ENCODE measurements at places on chromosomes 4 and X. TPM values are rescaled to one million over a fixed set of nuclear protein-coding genes. Genes with fewer than 3 reads are reported as not detected.

Gene SLC2A9
- 2.1 TPM for total RNA-seq

Gene FBXW7
- total RNA-seq: 125 TPM

Gene GPR78
- total RNA-seq: not detected

Gene SSX2
- not detected for total RNA-seq

Gene ZNF141
- total RNA-seq: 73.0 TPM

Gene MAOA
- 0.05 TPM for total RNA-seq

Gene MAGEA1
- total RNA-seq: not detected

Gene PABPC1L2A
- not detected for total RNA-seq

Gene PRR27
- total RNA-seq: not detected

Gene PRDM8
- 30.1 TPM for total RNA-seq

Gene MAGEB1
- total RNA-seq: not detected

Gene ZFYVE28
- total RNA-seq: 12.1 TPM

Gene SPIN4
- 5.8 TPM for total RNA-seq

Gene TMEM271
- total RNA-seq: not detected

DNA sequence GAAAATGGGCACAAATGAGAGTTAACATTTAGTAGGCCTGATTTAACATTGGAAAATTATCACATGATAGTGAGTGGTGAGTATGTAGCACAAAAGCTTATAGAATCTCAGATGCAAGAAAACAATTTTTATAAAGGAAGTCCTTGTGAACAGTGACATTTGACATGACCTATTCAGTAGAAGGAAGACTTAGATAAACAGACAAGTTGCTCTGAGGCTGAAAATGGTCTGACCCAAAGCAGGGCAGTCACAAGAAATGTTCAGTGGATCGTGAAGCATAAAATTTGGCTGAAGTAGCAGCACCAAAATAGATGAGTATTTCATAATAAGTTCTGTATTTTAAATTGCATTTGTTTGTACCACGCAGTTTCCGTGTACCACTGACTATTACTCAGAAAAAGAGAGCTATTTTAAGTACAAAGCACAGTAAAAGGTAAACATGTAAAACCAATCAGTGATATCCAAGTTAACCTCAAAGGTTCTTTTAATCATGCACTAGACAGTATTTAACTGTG, 605.7 kb upstream of the PABPC4L start:
- H3K4me3 ChIP-seq: no peak overlapping the region
- no peak overlapping the region for H3K27ac ChIP-seq
- no peaks in the 10 kb centered on the region for H3K27me3 ChIP-seq
- H3K36me3 ChIP-seq: no peaks in the 10 kb centered on the region
- DNase-seq: no peak
- H3K4me1 ChIP-seq: no peaks in the 10 kb centered on the region

DNA sequence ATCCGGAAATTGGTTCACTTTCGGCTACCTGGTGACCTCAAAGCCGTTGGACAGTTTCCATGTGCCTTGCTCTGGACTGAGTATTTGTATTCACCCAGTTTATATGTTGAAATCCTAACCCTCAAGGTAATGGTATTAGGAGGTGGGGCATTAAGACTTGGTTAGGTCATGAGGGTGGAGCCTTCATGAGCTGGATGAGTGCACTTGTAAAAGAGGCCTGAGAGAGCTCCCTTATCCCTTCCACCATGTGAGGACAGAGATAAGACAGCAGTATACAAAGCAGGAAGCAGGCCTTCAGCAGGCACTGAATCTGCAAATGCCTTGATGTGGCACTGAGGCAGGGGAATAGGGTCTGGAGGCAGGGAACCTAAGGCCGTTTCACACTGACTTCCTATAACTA, 5.3 kb upstream of the OPHN1 start:
- H3K27me3 ChIP-seq: no peaks in the 10 kb centered on the region
- H3K4me3 ChIP-seq: no peak overlapping the region
- H3K4me1 ChIP-seq: no peaks in the 10 kb centered on the region
- DNase-seq: no peak
- H3K36me3 ChIP-seq: no peaks in the 10 kb centered on the region
- no peak overlapping the region for H3K27ac ChIP-seq

GRCh38 chr4:145709843-145710242, 29.9 kb downstream of the C4orf51 start:
- no peak for DNase-seq
- H3K36me3 ChIP-seq: no peaks in the 10 kb centered on the region
- no peak overlapping the region for H3K27ac ChIP-seq
- H3K4me3 ChIP-seq: no peak overlapping the region
- H3K27me3 ChIP-seq: no peaks in the 10 kb centered on the region

DNA sequence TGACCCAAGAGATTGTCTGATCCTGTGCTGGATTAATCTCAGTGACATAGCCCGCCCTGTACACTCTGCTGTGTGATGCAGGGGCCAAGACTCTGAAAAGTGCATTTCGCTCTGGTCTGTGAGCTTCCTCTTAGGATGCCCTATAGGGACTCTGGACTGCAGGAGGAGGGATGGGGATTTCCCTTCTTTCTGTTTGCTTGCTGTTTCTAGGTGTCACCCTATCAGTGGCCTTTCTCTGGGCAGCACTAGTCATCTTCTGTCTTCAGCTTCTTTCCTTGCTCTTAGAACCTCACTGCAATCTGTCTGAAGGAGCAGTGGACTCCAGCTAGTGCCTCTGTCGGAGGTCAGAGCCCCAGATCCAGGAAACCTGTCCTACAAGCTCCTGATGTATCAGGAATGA, 34.5 kb upstream of the SCRG1 start:
- no peak overlapping the region for H3K4me3 ChIP-seq
- DNase-seq: no peak
- H3K36me3 ChIP-seq: no peaks in the 10 kb centered on the region
- H3K27me3 ChIP-seq: no peaks in the 10 kb centered on the region

- H3K4me3 ChIP-seq: no peak overlapping the region
- H3K4me1 ChIP-seq: no peaks in the 10 kb centered on the region
- H3K27me3 ChIP-seq: no peaks in the 10 kb centered on the region
- no peak for DNase-seq
These were observed 37.3 kb downstream of the GBA3 start for GRCh38 chr4:22730021-22730420.

DNA sequence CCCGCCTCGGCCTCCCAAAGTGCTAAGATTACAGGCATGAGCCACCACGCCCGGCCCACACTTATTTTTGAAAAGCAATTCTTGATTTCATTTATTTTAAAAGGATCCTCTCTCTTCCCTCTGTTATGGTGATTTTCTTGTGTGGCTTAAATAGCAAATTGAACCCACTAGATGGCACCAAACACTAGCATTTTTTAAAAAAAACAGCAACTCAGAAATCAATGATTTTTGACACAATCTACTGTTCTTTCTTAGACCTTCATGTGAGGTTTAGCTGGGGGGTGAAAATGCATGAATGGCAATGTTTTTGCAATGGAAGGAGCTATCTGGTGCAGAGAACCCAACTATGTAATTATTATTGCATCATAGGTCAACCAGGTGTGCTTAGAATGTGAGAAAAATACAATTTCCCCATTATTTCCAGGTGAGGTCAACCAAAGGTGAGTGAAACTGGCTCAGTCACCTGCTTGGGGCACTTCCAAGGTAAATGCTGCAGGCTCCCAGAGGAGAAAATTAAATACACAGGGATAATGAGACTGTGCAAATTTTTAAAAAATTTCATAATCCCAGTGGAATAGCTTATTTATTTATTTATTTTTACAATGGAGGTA, 226.7 kb upstream of the PRKX start:
- no peak overlapping the region for H3K4me3 ChIP-seq
- no peaks in the 10 kb centered on the region for H3K27me3 ChIP-seq
- peak; percentile 5 for DNase-seq
- no peak overlapping the region for H3K27ac ChIP-seq
- no peaks in the 10 kb centered on the region for H3K4me1 ChIP-seq
- no peaks in the 10 kb centered on the region for H3K36me3 ChIP-seq

GRCh38 chr4:102246416-102246815, 98.9 kb downstream of the SLC39A8 start:
- no peaks in the 10 kb centered on the region for H3K4me1 ChIP-seq
- no peaks in the 10 kb centered on the region for H3K27me3 ChIP-seq
- H3K4me3 ChIP-seq: no peak overlapping the region
- no peak overlapping the region for H3K27ac ChIP-seq

DNA sequence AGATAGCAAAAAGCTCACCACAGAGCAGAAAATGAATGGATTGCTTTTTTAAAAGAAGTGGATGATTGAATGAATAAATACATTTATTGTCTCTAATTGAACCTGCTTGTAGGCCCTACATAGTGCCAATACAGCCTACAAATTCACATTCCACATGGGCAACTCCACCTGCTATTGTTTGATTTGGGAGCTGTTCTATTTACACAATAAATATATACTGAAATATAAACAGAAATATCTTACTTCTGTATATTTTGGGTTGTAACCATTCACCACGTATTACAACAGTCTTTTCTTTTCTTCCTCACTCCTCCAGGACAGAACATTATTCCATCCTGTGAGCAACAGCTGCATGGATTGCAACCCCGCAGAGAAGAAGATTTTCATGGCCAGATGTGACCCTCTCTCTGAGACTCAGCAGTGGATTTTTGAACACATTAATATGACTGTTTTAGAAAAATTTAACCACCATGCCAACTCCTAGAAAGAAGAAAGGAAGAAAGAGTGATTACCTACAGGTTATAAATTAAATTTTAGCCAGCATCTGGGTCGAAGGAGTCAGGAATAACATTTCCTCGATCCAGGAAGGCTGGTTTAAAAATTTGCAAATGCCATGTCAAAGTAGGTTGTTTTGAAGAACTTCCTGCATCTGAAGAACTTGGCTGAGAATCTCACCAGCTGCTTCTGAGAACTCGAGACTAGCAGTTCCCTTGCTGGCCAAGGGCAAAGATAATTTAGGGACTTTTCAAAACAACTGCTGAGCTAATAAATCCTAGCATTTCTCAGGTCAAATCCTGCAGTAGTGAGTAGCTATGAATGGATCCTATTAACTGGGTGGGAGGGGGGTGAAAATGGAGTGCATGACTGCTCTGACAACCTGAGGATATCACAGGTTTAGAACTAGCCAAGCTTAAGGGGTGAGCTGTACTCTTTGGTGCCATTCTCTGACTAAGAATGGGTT, 128.7 kb upstream of the GALNT7 start:
- DNase-seq: no peak
- no peaks in the 10 kb centered on the region for H3K27me3 ChIP-seq
- no peak overlapping the region for H3K4me3 ChIP-seq
- H3K4me1 ChIP-seq: no peaks in the 10 kb centered on the region

DNA sequence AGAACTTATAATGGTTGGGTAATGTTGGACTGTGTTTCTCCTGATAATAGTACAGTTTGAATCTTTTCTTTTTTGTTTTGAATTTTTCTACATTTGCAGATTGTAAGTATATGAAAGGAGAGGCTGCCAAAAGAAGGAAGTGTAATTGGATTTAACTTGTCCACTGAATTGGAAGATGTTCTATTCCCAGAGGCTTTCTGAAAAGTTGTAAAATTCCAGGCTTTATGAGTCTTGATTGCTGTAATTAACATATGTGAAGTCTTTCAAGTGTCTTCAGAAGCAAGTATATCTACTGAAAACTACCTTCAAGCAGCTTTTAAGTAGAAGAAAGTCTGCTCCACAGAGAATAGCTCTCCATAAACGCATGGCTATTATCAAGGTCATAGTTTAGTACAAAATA, 2456.4 kb downstream of the PCDH7 start:
- H3K4me1 ChIP-seq: no peaks in the 10 kb centered on the region
- no peaks in the 10 kb centered on the region for H3K27me3 ChIP-seq
- H3K36me3 ChIP-seq: no peaks in the 10 kb centered on the region

GRCh38 chr4:56261027-56261426, 126.3 kb downstream of the AASDH start:
- no peak overlapping the region for H3K27ac ChIP-seq
- H3K4me1 ChIP-seq: no peaks in the 10 kb centered on the region
- no peaks in the 10 kb centered on the region for H3K27me3 ChIP-seq
- no peak for DNase-seq
- no peaks in the 10 kb centered on the region for H3K36me3 ChIP-seq

DNA sequence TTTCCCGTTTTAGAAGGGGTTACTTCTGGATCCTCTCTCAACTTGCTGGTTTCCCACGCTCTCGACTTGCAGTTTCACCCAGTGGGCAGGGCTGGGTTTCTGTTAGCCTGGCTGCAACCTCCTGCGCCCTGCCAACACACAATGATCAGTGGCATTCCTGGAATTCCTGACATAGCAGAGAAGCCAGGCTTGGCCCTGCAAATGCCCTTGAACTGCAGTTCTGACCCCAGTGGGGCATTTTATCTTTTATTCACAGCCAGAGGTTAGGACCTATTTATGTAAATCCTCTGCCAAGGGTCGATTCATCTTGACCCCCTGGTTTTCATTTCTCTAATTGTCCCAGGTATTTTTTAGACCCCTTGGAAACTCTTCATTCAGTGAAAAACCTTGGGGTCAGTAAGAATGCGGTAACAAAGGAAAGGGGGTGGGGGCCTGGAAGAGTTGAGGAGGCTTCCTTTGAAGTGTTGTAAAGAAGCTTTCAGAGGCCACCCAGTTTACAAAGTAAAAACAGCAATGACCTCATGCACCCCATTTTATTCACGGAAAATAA, 217.6 kb downstream of the ZNF674 start:
- H3K4me1 ChIP-seq: no peaks in the 10 kb centered on the region
- no peaks in the 10 kb centered on the region for H3K27me3 ChIP-seq

GRCh38 chr4:57023104-57023503, 44.4 kb downstream of the POLR2B start:
- no peak overlapping the region for H3K27ac ChIP-seq
- H3K4me1 ChIP-seq: no peaks in the 10 kb centered on the region
- no peak for DNase-seq
- H3K4me3 ChIP-seq: no peak overlapping the region
- no peaks in the 10 kb centered on the region for H3K27me3 ChIP-seq

- H3K27me3 ChIP-seq: no peaks in the 10 kb centered on the region
- peaks cover 41% of the 10 kb centered on the region for H3K4me1 ChIP-seq
- H3K27ac ChIP-seq: no peak overlapping the region
These were observed 25.6 kb downstream of the FLNA start for GRCh38 chrX:154348646-154349358.

DNA sequence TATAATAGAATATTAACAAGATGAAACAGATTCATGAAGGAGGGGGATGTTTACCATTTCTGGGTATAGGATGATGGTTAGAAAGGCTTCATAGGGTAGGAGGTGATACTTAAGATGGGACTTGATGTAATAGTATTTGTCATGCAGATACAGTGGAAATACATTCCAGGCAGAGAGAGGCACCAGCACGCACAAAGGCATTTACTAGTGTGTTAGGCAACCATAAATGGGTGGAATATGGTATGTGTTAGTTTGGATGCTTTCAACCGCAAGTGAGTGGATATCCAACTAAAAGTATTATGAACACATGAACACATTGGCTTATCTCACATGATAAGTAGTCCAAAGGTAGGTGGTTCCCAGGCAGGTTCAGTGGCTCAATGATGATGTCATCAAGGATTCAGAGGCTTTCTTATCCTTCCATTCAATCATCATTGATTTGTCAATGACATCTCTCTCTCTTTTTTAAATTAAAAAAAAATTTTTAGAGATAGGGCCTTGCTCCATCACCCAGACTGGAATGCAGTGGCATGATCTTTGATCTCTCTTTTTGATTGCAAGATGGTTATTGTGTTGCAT, 12.7 kb upstream of the STARD8 start:
- H3K4me3 ChIP-seq: no peak overlapping the region
- H3K27ac ChIP-seq: no peak overlapping the region
- H3K4me1 ChIP-seq: no peaks in the 10 kb centered on the region
- H3K27me3 ChIP-seq: no peaks in the 10 kb centered on the region

- no peak overlapping the region for H3K4me3 ChIP-seq
- no peaks in the 10 kb centered on the region for H3K27me3 ChIP-seq
- H3K27ac ChIP-seq: no peak overlapping the region
These were observed 141.6 kb downstream of the AASDH start for GRCh38 chr4:56245547-56246232.

All from B cell (primary cell).